ENCODE measurements at places on chromosomes 11 and 22.
A peak's percentile ranks its signal among the peaks of the same experiment; 100 is the strongest.

DNA sequence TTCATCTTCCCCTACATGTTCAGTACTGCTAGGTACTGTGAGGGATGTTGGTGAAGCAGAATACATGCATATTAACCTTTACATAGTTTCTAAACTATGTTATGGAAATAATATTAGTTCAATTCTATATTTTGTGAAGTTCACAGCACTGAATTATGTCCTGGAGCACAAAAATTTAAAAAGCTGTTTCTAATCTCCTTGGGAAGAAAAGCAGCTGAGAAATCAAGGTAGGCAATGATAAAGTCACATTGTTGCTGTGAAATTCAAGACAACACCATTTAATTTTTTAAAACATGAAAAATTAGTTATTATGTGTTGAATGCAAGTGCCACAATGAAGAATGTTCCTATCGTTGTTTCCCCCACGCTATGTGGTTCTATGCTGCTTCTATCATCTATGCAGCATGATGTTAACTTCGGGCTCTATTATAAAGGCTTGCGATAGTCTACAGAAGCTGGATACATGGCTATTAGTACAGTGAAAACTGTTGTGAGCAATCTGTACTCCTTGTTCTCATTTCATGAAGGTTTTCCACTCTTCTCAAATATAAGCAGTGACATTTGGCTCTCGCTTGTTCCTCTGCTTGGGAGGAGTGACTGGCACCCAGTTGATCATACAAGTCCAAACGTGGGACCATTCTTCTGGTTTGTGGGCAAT lies 164.3 kb downstream of the AASDHPPT start:
- DNase-seq, result no peak

- DNase-seq, result peak; percentile 39
Observed at GRCh38 chr22:21641417-21641788, 699 bp upstream of the SDF2L1 start.

GRCh38 chr11:71252269-71252769 lies at the start of gene SHANK2:
Gene SHANK2, minus strand, starts transcription at chr11:71252577. Its CDS starts 105,251 bp downstream, at chr11:71147326.
- DNase-seq, result peak; percentile 51

GRCh38 chr11:36010010-36010740 lies 66.3 kb downstream of the LDLRAD3 start:
- peak; percentile 70 for DNase-seq

- DNase-seq, result peak; percentile 15
Observed at GRCh38 chr11:45092901-45093760, 53.3 kb upstream of the PRDM11 start.

DNA sequence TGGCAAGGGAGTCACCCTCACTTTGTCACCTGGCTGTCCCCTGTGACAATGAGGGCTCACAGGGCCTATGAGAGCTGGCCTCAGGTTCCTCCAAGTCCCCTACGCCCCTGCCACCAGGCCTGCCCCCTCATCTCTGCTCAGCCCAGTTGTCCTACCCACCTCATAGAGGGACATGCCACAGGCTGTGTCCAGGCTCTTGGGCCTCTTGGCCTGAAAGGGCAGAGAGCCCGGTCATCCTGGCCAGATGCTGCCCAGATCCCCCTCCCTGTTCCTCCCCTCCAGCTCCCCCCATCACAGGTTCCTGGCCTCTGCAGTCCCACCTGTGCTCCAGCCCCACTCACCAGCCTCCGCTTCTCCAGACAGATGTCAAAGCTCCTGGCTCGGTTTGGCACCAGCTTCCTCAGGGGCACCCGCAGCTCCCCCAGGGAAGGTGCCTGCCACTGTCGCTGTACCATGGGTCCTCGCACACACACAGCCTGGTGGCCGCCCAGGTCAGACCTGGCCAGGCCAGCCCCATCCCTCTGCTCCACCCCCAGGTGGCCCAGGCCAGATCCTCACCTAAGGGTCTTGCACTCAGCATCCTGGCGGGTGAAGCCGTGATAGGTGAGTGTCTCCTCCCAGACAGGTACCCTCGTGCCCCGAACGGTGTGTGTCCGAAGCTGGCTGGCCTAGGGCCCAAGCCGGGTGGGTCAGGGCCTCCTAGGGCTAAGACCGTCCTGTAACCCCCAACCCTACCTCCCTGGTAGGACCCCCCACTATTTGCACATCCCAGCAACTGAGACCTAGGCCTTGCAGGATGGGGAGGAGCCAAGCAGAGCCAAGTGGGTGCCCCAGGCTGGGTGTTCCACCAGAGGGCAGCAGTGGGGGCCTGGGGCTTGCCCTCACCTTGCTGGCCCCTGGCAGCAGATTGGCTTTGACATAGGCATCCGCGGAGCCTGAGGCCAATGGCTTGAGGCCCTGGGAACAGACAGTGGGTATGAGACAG lies 8.3 kb downstream of the NDUFV1 start:
- peak; percentile 44 for DNase-seq

GRCh38 chr22:23047265-23047664 lies 23.1 kb upstream of the GNAZ start:
- DNase-seq, result no peak

- DNase-seq, result no peak
Observed at GRCh38 chr22:17802822-17803221, 28.6 kb upstream of the BID start.

GRCh38 chr11:65298131-65298535 lies 16.5 kb upstream of the CDC42EP2 start:
- no peak for DNase-seq

- no peak for DNase-seq
Observed at GRCh38 chr11:77654770-77655434, 17.3 kb upstream of the CLNS1A start.

GRCh38 chr11:67302571-67303131 lies 679 bp upstream of the SSH3 start:
- DNase-seq, result peak; percentile 35

- peak; percentile 84 for DNase-seq
Observed at GRCh38 chr11:69599502-69599901, 41.5 kb upstream of the CCND1 start.

DNA sequence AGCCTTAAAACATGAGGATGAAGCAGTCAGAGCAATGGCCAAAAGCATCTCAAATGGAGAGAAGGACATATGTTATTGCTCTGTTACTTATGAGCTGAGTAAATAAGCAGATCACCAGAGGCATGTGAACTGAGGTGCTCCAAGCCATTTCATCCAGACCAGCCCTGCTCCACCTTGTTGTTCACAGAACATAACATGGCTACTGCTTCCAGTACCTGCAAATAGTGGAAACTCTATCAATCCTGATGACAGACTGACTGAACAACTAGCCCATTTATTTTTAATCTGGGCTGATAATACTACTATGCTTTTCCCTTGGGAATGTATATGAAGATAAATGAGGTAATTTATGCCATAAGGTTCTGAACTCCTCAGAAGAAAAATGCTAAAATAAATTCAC lies 1164.7 kb downstream of the FAM181B start:
- DNase-seq, result no peak

GRCh38 chr11:57214098-57214417 lies 23.0 kb downstream of the APLNR start:
- DNase-seq, result no peak

- no peak for DNase-seq
Observed at GRCh38 chr11:112400476-112401014, 139.9 kb upstream of the PLET1 start.

GRCh38 chr11:79609511-79609910 lies 168.7 kb upstream of the TENM4 start:
- DNase-seq, result no peak

DNA sequence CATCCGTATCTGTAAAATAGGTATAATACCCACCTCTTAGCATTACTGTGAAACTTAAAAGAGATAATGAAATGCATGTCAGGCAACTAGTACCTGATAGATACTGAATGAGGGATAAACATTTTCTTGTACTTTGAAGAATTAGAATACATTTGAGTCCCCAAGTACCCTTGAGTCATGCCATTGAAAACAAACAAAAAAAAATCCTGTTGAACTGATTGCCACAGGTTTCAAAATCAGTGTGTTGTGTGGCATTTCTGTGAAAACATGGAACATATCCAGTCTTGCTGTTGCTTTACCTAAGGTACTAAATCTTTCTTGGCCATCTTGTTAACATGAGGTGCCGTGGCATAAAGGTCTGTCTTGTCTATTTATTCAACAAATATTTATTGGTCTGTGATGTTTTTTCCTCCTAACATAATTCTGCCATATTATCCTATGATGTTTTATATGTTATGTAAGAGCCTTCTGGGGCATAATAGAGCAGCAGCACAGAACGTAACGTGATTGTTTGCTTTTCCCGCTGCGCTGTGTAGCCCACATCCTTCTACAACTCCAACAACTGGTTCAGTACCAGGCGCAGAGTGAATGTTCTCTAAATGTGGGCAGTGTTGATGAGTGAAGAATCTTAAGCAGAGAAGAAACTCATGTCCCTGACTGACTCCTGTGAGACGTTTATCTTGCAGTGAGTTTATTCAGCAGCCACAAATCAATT lies 79.3 kb upstream of the RAB1B start:
- DNase-seq, result no peak

DNA sequence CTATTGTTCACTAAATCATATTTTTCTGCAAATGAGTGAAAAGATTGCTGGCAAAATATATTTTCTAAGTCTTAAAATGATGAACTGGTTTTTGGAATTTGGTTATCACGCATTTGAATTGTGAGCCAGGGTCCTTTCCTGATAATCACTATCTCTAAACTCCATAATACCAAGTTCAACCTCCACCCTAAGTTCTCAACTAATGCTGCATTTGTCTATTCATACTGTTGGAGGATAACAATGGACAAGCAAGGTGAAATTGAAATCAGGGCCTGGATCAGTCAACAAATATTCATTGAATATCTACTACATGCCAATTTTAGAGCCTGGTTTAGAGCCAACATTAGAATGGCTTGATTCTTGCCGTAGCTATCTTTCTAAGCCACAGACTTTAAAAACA lies 4.7 kb upstream of the PCF11 start:
- DNase-seq, result no peak

DNA sequence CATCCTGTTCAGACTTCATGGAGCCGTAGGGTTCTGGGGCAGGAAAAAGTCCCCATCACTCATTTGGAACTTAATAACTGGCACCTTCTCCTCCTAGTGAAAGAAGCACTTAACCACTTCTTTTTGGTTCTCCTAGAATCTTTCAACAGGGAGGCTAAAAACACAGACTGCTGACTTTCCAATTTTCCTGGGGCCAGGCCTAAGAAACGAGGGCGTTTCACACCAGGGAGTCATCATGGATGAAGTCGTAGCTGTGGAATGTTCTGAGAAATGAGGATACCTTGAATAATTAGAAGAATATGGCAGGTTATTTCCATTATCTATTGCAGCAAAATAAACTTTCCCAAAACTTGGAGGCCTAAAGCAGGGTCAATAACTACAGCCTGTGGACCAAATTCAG lies 26.0 kb upstream of the API5 start:
- DNase-seq, result peak; percentile 50

- no peak for DNase-seq
Observed at GRCh38 chr11:68973219-68973618, 7.6 kb downstream of the MRGPRD start.

DNA sequence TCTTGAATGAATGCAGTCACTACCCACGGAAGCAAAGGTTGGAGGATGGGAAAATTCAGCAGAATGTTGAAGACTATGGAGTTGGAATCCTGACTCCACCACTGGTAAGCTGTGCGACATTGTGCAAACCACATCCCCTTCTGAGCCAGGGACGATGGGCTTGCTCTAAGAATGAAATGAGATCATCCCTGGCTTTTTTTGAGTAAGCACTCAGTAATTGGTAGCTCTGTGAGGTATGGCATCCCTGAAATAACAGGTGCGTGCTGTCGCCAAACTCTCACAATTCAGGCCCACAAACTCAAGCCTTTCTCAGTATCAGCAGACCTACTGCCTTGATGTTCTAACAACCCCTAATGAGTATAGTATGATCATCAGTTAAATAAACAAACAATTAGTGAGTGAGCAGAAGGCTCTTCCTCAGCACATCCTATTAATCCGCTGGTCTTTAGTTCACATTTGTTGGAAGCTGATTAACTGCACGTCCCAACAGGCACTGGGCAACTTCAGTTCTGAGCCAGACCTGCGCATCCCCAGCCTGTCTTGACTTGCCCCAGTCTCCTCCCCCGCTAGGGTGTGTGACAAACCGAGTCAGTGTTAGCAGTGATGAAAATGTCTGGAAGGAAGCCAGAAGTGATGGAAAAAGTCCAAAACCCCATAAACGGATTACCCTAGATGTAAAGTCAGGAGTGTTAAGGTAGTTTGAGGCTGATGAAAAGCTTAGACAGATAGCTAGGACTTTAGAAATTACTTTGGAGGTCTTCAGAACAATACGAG lies 235.5 kb downstream of the GRIK4 start:
- DNase-seq, result peak; percentile 98

DNA sequence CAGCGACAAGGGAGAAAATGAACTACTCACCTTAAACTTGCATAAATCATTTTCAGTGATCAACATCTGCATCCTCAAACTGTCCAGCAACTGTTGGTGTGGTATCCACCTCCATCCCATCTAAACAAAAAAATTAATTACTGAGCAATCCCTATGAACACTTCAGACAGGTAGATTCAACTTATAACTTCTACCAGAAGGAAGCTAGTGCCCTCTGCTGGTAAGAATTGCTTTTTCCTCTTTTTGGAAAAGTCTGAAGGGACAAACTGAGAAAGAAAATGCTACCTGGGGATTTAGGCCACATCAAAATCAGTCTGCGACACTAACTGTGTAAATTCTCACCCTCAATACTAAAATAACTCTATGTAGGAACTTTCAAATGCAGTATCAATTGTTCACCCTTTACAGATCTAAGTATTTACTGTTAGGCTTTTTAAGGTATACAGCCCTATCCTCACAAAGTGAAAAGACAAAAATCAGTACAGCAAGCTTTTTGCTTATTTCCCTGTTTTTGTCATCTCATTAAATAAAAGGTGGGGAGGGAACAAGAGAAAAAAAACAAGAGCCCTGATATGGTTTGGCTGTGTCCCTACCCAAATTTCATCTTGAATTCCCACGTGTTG lies 17.9 kb downstream of the CLNS1A start:
- peak; percentile 67 for DNase-seq

DNA sequence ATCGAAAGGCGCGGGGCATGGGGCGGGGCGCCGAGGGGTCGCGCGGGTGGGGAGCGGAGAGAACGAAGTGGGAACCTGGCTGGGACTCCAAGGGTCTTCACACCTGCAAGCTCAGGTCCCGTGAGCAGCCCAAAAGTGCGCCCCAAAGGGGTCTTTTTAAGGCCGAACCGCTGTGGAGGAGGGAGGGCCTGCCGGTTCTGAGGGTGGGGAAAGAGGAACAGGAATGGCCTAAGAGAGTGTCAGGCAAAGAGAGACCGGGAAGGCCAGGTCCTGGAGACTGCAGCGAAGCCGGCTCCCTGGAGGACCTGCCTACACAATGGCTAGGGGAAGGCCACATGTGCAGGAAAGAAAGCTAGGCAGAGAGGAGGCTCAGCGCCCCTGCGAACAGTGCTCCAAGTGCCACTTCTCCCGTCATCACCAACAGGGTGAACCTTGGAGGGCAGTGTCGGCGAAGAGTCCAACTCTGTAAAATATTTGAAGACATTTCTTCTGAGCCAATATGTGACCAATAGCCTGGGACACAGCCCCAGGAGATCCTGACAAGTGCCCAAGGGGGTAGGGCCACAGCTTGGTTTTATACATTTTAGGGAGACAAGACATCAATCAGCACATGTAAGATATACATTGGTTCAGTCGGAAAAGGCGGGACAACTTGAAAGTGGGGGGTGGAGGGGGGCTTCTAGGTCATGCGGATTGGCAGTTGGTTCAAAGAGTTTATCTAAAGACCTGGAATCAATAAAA lies 710 bp upstream of the DGCR2 start:
- DNase-seq, result no peak

- no peak for DNase-seq
Observed at GRCh38 chr22:43011079-43011478, 3.9 kb downstream of the PACSIN2 start.

- DNase-seq, result no peak
Observed at GRCh38 chr11:3155216-3155615, 9.9 kb downstream of the OSBPL5 start.
